Stimulated activated CD4-positive, alpha-beta T cell treated with anti-CD3 and anti-CD28 coated beads, Interleukin-4, amount 100 ng/mL, for 48 hours (primary cell): ENCODE measurements at places on chromosomes 1 and 21.

DNA sequence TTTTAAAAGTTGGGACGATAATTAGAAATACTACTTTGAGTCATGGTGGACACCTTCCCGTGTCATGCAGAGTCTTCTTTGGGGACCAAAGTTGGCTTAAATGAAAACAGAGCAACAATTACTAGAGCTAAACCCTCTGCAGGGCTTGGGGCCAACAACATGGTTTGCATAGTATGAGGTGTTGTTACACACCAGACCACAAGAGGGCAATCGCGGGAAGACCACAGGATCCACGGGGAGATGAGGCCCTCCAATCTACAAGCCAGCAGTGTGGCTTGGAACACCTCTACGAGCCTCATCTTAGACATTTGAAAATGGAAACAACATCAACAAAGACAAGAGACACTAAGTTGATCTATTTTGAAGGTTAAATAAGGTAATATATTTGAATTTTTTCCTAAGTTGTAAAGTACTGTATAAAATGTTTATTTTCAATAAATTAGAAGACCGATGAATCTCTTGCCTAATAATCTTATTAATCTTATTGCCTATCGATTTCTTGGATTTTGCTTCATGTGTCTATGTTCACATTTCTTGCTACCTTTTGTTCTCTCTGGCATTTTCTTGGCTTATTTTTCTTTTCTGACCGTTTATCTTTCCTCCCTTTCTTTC lies 8.2 kb upstream of the SMCP start:
- peak; percentile 49 for DNase-seq

DNA sequence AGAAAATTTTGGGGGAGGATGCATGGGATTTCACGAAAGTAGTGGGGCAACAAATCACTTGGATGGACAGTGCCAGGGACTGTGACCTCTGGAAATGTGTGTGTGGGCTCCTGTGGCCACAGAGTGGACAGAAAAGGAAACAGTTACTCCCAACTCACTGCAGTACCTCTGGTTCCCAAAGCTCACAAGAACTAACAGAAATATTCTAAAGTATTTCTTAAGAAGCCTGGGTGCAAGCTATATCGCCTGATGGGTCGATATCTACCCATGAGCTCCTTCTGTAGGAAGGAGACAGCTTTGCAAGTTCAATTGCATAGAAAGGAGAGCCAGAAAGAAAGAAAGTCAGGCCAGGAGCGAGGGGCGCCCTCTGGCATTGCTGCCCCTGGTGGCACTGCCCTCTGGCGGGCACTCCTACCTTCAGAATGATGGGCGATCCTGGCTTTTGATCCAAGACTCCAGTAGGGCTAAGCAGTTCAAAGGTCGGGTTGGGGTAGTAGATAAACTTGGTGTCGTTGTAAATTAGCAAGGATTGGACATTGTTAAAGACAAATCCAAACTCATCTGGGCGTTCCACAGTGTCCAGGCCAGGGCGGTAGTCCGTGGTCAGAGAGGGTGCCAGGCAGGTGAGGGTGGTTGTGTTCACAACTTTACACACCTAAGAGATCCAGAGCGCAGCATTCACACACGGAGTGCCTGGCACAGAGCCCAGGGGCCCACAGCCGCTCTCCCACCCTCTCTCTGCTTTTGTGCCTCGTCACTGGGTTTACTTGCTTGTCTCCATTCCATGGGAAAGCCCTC lies 134.7 kb upstream of the CD34 start:
- DNase-seq: no peak

- no peak for DNase-seq
Observed at GRCh38 chr1:205546541-205546940, 42.1 kb downstream of the CDK18 start.

GRCh38 chr1:6645018-6645417 lies 20.4 kb downstream of the THAP3 start:
- DNase-seq: no peak

- DNase-seq: no peak
Observed at GRCh38 chr1:27455139-27455811, 34.7 kb downstream of the WASF2 start.

DNA sequence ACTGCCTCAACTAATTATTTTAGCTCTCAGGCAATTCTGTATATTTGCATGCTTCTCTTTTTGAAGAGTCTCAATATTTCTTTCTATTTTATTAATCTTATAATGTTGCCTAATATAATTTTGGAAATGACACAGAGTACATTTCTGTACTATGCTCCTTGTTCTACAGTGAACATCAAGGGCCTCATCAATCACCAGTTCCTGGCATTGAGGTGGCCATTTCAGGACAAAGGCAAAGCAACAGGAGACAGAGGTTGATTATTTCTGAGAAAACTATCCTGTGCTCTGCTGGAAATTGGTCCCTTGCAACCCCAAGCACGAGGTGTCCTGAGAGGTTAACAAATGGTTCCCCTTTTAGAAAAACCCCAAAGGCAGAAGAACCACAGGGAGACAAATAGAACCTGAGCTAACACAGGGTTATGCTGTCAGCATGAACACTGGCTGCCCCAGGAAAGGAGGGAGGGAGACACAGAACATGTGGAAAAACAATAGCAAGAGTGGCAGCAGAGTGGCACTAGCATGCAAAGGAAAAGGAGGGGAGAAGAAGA lies 63.9 kb upstream of the VAV3 start:
- DNase-seq: no peak

- DNase-seq: no peak
Observed at GRCh38 chr1:58465825-58466629, 80.5 kb downstream of the OMA1 start.

- no peak for DNase-seq
Observed at GRCh38 chr1:226624526-226624925, 76.0 kb downstream of the STUM start.

- DNase-seq: no peak
Observed at GRCh38 chr1:54811066-54811465, 9.9 kb upstream of the TTC22 start.

DNA sequence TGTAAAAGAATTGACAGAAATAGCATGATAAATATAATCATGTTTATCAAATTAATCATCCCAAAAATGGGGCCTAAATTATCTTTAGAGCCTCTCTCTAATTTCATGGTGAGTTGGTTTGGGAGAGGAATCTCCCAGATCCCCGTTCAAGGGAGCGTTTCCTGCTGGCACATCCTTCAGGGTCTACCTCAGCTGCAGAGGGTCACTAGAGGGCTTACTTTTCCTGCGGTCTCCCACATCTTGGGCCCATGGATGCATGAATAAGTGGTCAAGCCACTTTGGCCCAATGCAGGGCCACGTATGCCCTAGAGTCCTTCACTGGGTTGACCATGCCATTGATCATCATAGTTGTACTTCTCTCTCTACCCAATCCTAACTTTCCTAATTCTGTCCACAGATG lies 164.1 kb downstream of the USP25 start:
- DNase-seq: no peak

- no peak for DNase-seq
Observed at GRCh38 chr21:37145635-37146111, 72.6 kb downstream of the TTC3 start.

GRCh38 chr1:79190074-79190473 lies 183.5 kb upstream of the ADGRL4 start:
- DNase-seq: no peak

DNA sequence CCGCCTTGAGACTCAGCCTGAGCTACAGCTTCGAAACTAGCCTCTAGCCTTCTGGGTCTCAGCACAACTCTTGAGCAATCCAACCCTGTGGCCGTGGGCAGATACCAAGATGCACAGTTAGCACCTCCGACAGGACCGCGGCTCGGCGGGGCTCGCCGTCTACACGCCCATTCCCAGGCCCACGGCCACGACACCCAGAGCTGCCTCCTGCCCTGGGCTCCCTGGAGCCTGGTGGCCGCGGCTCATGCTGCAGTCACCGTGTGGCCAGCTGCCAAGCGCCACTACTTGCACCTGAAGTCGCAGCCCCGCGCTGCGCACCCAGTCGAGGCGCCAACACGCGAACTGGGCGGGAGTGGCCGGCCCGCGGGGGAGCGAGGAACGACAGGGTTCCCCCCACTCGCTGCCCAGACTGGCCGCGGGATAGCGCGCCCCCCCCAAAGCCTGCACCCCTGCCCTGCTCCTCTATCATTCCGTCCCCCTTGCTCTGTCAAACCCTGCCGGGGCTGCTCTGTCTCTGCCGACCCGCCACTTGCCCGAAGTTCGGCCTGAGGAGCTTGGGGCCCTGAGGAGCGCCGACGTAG lies 729 bp upstream of the CDCA8 start:
- DNase-seq: peak; percentile 22

GRCh38 chr21:31754708-31754960 lies 22.7 kb upstream of the SCAF4 start:
- DNase-seq: no peak

GRCh38 chr1:84632673-84633434 lies 57.4 kb downstream of the SSX2IP start:
- no peak for DNase-seq

- no peak for DNase-seq
Observed at GRCh38 chr1:59126366-59126765, 170.5 kb upstream of the FGGY start.
